Activated CD4-positive, alpha-beta T cell treated with anti-CD3 and anti-CD28 coated beads, Interleukin-2, amount 50 U/mL, for 24 hours (primary cell): ENCODE measurements at places on chromosomes 5 and 9.

DNA sequence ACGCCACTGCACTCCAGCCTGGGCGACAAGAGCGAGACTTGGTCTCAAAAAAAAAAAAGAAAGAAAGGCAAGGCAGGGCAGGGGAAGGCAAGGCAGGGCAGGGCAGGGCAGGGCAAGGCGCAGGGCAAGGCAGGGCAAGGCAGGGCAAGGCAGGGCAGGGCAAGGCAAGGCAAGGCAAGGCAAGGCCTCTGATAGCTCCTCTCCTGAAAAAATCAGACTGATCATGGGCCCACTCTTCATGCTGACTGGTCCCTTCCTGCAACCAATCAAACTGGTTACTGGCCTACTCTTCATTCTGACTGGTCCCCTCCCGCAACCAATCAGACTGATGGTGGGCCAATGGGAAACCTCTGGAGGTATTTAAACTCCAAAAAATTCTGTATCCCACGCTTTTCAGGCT is 3.4 kb upstream of the ZBTB5 start:
- DNase-seq = no peak

- DNase-seq = no peak
Measured at GRCh38 chr9:32412440-32412839, 28.0 kb downstream of the ACO1 start.

- no peak for DNase-seq
Measured at GRCh38 chr9:86907346-86907745, 40.0 kb downstream of the GAS1 start.

DNA sequence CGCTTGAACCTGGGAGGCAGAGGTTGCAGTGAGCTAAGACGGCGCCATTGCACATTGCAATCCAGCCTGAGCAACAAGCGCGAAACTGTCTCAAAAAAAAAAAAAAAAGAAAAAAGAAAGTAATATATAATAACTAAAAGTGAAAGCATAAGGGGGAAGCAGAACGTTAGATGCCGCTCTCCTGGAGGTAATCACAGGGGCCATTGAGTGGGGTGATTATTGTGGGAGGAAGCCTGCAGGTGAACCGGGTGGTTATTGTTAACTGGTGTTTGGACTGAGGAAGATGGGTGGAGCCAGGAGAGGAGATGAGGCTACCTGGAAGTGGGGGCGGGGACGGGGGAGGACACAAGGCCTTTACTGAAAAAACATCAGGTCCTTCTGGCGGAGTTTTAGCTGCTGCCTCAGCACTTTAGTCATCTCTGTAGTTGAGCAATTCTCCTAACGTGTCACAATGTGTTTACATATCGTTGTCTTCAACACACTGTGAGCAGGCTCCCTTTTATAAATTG is 5.3 kb upstream of the TJP2 start:
- peak; percentile 39 for DNase-seq

DNA sequence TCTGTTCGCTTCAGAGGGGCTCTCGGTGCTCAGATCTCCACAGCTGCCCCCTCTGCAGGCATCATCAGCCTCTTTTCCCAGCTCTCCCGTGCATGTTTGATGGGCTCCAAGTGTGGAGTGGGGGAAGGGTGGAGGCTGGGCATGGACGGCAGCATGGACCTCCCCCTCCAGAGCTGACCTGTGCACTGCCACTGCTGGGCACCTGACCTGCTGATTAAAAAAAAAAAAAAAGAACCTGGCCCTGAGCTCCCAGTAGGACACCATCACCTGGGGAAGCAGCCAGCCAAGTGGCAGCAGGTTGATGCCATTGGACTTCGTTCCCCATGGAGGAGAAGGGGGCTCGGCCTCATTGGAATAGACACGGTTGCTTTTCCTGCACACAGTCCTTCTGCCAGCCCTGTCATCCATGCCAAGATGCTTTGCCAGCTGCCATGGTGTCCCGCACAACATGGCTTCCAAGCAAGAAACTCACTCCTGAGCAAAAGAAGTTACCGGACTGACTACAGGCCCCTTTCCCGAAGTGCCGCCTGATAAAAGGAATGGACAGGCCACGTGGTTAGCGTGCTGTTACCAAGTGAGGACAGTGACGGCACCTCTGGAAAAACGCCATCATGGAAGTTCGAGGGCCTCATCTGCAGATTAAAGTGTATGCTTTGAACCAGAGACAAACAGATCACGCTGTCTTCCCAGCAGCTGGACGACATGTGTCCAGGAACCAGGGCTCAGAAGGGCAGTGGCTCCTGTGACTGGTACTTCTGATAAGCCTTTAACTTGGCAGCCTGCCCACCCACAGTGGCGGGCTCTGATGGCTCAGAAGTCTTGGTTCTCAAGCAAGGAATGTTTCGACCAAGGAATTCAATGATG is 14.7 kb upstream of the BRD3OS start:
- DNase-seq = no peak

- DNase-seq = no peak
Measured at GRCh38 chr9:36730414-36730813, 157.7 kb downstream of the MELK start.
